ENCODE measurements at places on chromosomes 4 and X.

GRCh38 chrX:25175743-25176142 lies 160.0 kb upstream of the ARX start:
- DNase-seq = no peak

DNA sequence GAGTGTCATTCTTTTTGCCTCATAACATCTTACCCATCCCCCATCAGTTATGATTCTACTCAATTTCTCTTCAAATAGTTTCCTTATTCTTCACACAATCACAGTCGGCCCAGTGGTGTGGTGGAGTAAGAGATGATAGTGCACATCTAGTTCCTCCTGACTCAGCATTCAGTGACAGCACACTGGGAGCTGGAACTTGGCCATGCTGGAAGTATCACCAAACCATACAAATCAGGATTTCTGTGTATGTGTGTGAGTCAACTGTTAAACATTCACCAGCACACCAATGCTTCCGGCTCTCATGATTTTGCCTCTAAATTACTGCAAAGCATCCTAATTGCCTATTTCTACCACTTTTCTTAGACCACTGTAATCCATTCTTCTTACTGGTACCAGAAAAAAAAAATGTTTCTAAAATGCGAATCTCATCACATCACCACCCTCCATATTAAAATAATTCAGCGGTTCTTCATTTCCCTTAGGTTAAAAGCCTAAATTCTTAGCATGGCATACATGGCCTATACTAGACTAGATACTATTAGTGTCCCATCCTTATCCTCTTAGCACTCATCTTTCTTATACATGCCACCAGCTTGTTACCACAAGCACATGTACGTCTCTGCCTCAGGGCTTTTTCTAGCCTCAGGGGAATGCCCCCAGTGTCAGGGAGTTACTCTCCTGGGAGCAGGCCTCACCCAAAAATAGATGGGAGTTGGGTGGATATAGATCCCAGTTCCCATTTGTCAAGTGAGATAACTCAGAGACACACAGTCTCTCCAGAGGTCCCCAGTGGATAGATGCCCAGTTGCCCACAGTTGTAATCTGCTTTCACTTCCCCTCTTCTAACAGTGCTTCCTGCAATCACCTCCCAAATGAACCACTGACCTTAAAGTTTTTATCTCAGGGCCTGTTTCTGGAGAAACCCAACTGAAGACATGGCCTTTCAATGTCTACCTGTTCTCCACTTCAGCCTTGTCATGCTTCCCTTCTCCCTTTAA lies 49.2 kb upstream of the DDX53 start:
- peak; percentile 88 for DNase-seq

DNA sequence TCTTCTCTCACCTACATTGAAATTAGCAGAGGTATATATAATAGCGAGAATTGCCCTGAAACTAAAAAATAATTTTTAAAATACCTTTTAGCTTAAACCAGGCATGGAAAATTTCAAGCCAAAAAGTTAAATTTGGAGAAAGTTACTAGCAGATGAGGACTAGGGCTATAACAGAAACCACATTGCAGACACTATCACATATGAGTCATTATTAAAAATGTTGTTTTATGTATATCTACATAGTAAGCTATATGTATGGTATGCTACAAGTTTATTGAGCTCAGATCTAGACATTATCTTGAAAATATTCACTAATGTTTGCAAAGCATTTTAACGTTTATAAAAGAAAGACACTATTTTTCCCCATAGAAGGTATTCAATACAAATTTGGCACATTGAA lies 147.8 kb downstream of the PAPSS1 start:
- no peak for DNase-seq

DNA sequence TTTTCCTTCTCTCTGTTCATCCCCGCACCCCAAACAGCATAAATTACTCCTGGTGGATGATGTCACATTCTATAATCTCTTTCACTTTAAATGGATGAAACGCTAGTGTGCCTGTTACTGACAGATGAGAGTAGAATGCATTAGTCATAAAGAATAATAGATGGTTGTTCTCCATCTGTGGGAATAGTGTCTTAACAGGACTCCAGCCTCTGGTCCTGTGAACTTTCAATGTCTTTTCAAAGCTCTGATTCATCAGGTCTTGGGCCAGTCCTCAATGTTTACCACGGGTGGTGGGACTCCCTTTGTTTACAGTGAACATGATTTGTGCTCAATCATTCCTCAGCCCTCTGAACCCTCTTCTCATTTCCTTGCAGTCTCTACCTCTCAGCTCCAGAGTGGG lies 182.6 kb downstream of the GABRB1 start:
- peak; percentile 71 for DNase-seq

GRCh38 chr4:38309471-38309870 lies 349.3 kb downstream of the PTTG2 start:
- DNase-seq = no peak

- no peak for DNase-seq
Measured at GRCh38 chr4:66849596-66849995, 695.7 kb downstream of the CENPC start.

DNA sequence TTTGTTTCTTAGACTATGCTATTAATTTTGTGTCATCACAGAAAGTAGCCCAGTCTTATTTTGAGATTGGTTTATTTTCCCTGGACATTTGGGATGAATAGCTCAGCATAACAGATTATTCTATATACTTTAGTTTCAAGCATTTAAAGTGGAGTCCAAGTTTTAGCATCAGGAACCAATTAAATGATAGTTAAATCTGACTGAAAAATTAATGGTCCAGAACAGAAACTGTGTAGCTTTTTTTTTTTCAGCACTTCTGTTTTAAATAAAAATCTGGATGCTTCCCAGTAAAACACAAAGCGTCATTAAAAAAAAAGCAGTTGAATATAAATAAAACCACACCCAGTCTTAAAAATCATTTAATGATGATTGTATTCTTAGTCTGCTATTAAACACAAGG lies 59.4 kb upstream of the PITX2 start:
- DNase-seq = no peak

All from cardiac fibroblast (primary cell).